Muscle of leg (tissue), 16 donors: ENCODE measurements at places on chromosomes 12 and 14. TPM values are rescaled to one million over a fixed set of nuclear protein-coding genes. Genes with fewer than 3 reads are reported as not detected.

- no peak for DNase-seq
- no peaks in the 10 kb centered on the region for H3K27me3 ChIP-seq
- no peak overlapping the region for H3K27ac ChIP-seq
- H3K4me1 ChIP-seq, result no peaks in the 10 kb centered on the region
Observed at GRCh38 chr12:127237151-127237550, 1029.8 kb upstream of the TMEM132C start.

TAS2R13 gene
- 1.5 TPM for total RNA-seq

AMN gene
- total RNA-seq, result 0.58 TPM

DNA sequence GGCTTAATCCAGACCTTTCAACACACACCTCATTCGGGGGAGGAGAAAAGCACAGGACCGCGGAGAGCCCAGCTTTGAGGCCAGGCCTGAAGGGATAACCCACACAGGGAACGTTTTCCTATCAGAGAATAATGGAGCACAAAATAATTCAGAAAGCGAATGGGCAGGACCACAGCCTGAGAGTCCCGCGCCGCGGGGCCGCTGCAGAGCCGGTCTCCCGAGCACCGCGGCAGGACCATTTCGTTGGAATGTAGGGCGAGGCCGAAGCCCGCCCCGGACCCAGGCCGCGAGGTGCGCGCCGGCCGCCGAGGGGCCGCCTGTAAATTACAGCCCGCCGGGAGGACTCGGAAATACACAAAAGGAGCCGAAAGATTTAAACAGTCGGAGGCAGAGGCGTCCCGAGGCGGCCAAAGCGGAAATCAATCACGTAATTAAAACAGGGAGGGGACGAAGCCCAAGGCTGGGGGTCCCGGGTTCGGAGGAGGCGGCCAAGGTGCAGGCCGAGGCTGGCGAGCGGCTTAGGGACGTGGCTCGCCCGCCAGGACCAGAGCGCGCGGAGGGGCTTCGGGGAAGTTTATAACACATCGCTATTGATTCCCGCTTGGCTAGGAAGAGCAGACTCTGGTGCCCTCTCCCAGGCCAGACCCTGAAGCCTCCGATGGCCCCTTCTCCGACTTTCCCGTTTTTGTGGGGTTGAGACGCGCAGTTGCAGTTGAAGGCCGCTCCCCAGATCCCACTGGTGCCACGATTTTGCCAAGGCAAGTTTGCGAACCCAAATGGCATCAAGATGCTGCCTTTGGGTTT lies 6.3 kb upstream of the HOXC4 start:
- no peak overlapping the region for H3K27ac ChIP-seq
- no peak for DNase-seq
- peaks cover 45% of the 10 kb centered on the region for H3K4me1 ChIP-seq
- H3K4me3 ChIP-seq, result no peak overlapping the region
- peaks cover 36% of the 10 kb centered on the region for H3K27me3 ChIP-seq

- H3K27ac ChIP-seq, result no peak overlapping the region
- H3K4me1 ChIP-seq, result no peaks in the 10 kb centered on the region
- H3K27me3 ChIP-seq, result no peaks in the 10 kb centered on the region
- peaks cover 5% of the 10 kb centered on the region for H3K36me3 ChIP-seq
- no peak overlapping the region for H3K4me3 ChIP-seq
Observed at GRCh38 chr12:42166501-42166900, 21.8 kb upstream of the GXYLT1 start.

- H3K27me3 ChIP-seq, result no peaks in the 10 kb centered on the region
- no peaks in the 10 kb centered on the region for H3K36me3 ChIP-seq
- no peak for DNase-seq
- no peaks in the 10 kb centered on the region for H3K4me1 ChIP-seq
Observed at GRCh38 chr14:62103464-62103863, 341.2 kb downstream of the SNAPC1 start.

JPH4 gene
- 0.53 TPM for total RNA-seq

DNA sequence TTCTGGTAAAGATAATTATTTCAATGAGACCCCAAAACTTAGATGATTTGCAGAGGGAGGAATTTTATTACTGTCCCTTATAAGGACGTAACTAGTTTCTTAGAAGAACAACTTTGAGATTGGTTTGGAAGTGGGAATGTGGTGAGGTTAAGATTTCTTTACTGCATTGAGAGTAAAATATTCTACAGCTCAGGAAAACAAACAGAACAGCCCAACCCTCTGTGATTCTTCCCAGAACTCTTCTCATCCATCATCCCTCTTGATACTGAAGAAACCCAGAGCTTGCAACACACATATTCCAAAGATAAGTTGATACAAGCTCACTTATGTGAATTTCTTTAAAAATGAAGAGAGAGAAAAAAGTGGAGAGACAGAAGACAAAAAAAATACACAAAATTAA lies 234.2 kb downstream of the CRADD start:
- H3K27me3 ChIP-seq, result no peaks in the 10 kb centered on the region
- no peak for DNase-seq
- H3K36me3 ChIP-seq, result no peaks in the 10 kb centered on the region
- H3K4me1 ChIP-seq, result peaks cover 4% of the 10 kb centered on the region
- no peak overlapping the region for H3K4me3 ChIP-seq

DNA sequence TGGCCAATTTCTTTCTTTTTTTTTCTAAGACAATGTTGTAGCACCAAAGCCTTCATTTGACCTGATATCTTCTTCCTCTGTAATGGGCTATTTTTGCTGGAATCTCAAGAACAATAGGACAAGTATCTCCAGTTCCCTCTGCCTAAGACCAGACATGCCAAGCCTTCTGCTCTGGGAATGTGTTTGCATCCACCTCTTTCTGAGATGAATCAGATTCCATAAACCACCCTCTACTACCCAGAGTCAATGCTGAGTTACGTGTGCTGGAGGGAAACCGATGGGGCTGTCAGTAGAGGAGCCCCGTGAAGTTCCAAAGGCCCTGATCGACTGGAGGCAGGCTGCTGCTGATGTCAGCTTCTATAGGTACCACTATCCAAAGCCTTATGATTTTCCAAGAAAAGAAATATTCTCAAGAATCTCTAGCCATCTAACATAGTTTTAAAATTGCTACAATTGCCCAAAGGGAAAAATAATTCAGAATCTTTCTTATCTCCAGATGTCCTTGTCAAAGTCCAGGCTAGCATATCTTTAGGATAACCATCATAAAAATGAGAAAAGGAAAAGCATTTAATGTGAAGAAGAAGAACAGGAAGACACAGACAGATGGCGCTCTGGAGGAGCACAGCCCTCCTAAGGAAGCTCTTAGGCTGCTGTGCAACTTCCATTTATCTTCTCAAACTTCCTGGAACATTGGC lies 101.9 kb downstream of the SLC8A3 start:
- no peaks in the 10 kb centered on the region for H3K27me3 ChIP-seq
- H3K36me3 ChIP-seq, result no peaks in the 10 kb centered on the region
- H3K27ac ChIP-seq, result no peak overlapping the region
- peak; percentile 32 for DNase-seq

GRCh38 chr12:79360286-79360685 lies 330.5 kb downstream of the PAWR start:
- no peaks in the 10 kb centered on the region for H3K27me3 ChIP-seq
- no peak for DNase-seq
- H3K36me3 ChIP-seq, result no peaks in the 10 kb centered on the region
- H3K27ac ChIP-seq, result no peak overlapping the region
- no peak overlapping the region for H3K4me3 ChIP-seq
- H3K4me1 ChIP-seq, result no peaks in the 10 kb centered on the region

GRCh38 chr12:62732861-62733427 lies 202.0 kb downstream of the PPM1H start:
- no peaks in the 10 kb centered on the region for H3K36me3 ChIP-seq
- H3K4me3 ChIP-seq, result no peak overlapping the region
- H3K4me1 ChIP-seq, result peaks cover 22% of the 10 kb centered on the region
- H3K27ac ChIP-seq, result no peak overlapping the region
- peak; percentile 27 for DNase-seq

DNA sequence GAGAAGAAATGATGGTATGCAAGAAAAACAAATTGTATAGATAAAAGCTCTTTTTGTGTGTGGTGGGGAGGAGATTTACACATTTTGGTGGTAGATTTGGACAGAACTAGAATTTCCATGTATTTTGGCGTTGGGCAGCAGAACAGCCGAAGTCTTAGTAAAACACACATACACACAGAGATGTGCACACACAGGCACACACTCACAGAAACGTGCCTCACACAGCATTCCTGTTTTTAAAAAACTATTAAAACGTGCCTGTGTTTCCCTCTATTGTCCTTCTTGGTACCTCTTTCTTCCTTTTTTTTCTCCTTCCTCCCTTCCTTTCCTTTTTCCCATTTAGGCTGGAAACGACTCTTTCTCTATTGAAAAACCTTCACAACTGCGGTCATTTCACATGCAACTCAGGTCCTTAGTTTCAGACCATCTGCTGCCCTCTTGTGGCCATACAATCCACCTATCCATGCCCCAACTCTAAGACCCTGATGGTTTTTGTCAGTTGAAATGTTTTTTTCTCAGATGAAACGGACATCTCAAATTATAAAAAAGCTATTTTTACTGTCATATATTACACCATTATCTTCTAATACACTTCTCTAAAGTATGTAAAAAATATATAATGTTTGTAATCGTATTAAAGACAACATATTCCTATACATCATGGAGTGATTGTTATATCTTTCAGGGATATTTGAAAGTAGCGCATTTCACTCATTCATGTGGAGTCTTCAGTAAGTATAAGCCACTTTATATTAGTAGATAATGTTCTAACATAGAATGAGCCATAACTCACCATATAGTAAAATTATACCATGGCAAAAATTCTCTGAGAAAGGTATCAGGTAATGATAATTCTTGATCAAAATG lies 386.7 kb upstream of the NOVA1 start:
- peak; percentile 67 for DNase-seq
- no peaks in the 10 kb centered on the region for H3K4me1 ChIP-seq
- H3K36me3 ChIP-seq, result no peaks in the 10 kb centered on the region
- H3K27me3 ChIP-seq, result no peaks in the 10 kb centered on the region

DNA sequence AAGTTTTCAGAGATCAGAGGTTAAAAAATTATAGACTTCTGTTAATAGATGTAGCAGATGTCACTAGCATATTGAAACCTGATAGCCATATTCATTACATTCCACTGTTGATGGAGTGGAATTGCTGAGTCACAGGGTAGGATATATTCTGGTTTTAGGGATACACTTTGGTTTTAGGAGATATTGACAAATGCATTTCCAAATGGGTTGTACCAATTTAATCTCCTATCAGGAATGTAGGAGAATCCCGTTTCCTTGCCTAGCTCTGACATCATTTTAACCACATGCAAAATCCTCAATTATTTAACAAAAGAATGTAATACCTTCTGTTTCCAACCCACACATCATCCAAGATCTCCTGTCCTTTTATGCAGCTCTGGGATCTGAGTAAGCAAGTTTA lies 30.7 kb upstream of the ESR2 start:
- H3K4me3 ChIP-seq, result no peak overlapping the region
- no peaks in the 10 kb centered on the region for H3K27me3 ChIP-seq
- DNase-seq, result peak; percentile 39
- no peaks in the 10 kb centered on the region for H3K4me1 ChIP-seq
- no peak overlapping the region for H3K27ac ChIP-seq

DNA sequence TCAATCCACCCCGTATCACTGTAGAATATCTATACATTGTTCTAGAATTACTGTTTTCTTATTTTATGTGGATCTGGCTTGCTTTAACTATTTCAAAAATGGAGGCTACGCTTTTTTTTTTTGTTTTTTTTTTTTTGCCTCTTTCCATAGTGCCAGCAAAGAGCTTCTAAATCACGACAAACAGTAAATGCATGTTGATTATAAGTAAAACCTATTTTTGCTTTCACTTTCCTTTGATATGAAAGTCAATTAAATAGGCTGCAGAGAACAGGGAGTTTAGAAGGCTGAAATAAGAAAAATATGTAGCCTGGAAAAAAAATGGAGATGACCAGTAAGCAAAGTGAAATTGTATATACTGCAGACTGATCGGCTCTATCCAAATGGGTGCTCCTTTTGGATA lies 112.3 kb upstream of the AMIGO2 start:
- H3K27me3 ChIP-seq, result no peaks in the 10 kb centered on the region
- DNase-seq, result no peak
- H3K4me3 ChIP-seq, result no peak overlapping the region
- no peaks in the 10 kb centered on the region for H3K4me1 ChIP-seq
- H3K36me3 ChIP-seq, result no peaks in the 10 kb centered on the region

GRCh38 chr14:99215277-99215676 lies 56.7 kb downstream of the BCL11B start:
- DNase-seq, result peak; percentile 82
- H3K27me3 ChIP-seq, result peaks cover 16% of the 10 kb centered on the region
- peaks cover 11% of the 10 kb centered on the region for H3K4me1 ChIP-seq
- no peak overlapping the region for H3K27ac ChIP-seq
- peak overlapping the region; percentile 26 for H3K4me3 ChIP-seq

PDE3A gene
- total RNA-seq, result 11.3 TPM

DNA sequence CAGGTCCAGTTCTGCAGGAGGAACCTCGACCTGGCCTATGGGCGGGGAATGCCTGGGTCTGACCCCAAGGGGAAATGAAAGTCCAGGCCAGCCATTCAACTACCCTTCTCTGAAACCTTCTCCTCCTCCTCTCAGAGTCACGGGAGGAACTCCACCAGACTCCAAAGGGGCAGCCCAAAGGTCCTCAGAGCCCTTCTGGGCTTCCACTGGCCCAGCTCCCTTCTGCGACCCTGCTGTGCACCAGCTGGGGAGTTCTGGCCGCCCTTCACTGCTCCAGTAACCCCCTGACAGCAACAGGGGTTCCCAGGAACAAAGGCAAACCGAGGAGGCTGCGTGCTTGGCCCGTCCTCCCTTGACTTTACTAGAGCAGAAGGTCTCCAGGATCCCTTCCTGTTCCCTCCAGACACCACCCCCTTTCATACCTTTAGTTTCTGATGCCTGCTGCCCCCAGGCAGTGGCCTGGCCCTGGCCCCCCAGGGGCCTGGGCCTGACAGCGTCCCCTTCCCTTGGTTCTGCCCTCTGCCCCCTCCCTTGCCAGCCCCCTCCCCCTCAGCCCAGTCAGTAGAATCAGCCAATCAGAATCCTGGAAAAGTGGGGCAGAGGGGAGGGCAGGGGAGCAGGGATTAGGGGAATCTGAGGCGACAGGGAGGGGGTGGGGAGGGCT lies 850 bp upstream of the ZNF385A start:
- H3K27me3 ChIP-seq, result no peaks in the 10 kb centered on the region
- peaks cover 49% of the 10 kb centered on the region for H3K4me1 ChIP-seq
- H3K27ac ChIP-seq, result peak overlapping the region; percentile 65
- no peak for DNase-seq
- no peaks in the 10 kb centered on the region for H3K36me3 ChIP-seq
